Natural killer cell (primary cell): ENCODE measurements at places on chromosomes 6 and 20. TPM values are rescaled to one million over a fixed set of nuclear protein-coding genes. Genes with fewer than 3 reads are reported as not detected.

Gene TTK
- total RNA-seq, result 1.2 TPM

- H3K27ac ChIP-seq, result no peak overlapping the region
- no peak for DNase-seq
- peaks cover 31% of the 10 kb centered on the region for H3K4me1 ChIP-seq
- no peaks in the 10 kb centered on the region for H3K36me3 ChIP-seq
- peaks cover 4% of the 10 kb centered on the region for H3K27me3 ChIP-seq
These were observed 9.5 kb downstream of the NT5E start for GRCh38 chr6:85459224-85459901.

- no peaks in the 10 kb centered on the region for H3K27me3 ChIP-seq
- peaks cover 32% of the 10 kb centered on the region for H3K36me3 ChIP-seq
- peaks cover 45% of the 10 kb centered on the region for H3K4me1 ChIP-seq
- no peak overlapping the region for H3K27ac ChIP-seq
- no peak overlapping the region for H3K4me3 ChIP-seq
These were observed 4.7 kb downstream of the HLA-B start for GRCh38 chr6:31352310-31352682.

- no peak overlapping the region for H3K4me3 ChIP-seq
- H3K36me3 ChIP-seq, result peaks cover 57% of the 10 kb centered on the region
- DNase-seq, result no peak
- H3K4me1 ChIP-seq, result peaks cover 3% of the 10 kb centered on the region
- no peaks in the 10 kb centered on the region for H3K27me3 ChIP-seq
These were observed 21.7 kb downstream of the UCKL1 start for GRCh38 chr20:63934271-63935068.

Gene GTSF1L
- total RNA-seq, result not detected
